ENCODE measurements at places on chromosomes 12 and 14.

GRCh38 chr12:112973011-112973735 is 5.1 kb upstream of the OAS2 start:
- no peak for DNase-seq

- no peak for DNase-seq
Observed at GRCh38 chr12:94481734-94482133, 22.1 kb upstream of the CEP83 start.

- no peak for DNase-seq
Observed at GRCh38 chr14:103112400-103113243, 10.6 kb upstream of the TNFAIP2 start.

GRCh38 chr14:96403409-96403808 is 11.5 kb downstream of the AK7 start:
- DNase-seq, result no peak

DNA sequence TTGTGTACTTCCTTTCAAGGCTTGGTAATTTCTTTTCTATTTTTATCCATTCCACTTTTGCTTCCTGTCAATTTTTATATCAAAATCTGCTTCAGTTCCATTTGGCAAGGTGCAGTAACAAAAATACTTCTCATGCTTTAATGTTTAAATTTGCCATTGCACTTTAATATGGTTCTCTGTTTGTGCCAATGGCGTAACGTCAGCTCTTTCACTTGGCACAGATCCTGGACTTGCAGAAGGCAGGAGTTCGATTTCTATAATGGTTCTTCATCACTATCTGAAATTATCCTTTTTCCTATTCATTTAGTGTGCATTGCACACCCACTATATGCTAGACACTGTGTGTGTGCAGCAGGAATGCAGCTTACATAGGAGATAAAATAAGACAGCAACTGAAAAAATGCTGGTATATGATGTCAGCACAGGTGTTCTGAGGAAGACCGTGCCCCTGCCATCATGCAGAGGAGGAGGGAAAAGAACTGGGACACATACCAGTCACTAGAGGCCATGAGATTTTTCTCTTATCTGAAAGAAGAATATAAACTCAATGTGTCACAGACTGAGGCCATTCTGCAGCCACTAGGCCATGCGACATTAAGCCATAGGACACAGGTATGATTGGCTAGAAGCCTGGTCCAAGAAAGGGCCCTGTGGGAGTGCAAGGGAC is 298.2 kb downstream of the RPAP3 start:
- DNase-seq, result no peak

- DNase-seq, result no peak
Observed at GRCh38 chr12:124416516-124417395, 121.9 kb downstream of the RFLNA start.

GRCh38 chr12:130398100-130398848 is 60.6 kb downstream of the PIWIL1 start:
- no peak for DNase-seq

- no peak for DNase-seq
Observed at GRCh38 chr14:98197933-98198332, 1074.1 kb downstream of the BCL11B start.

DNA sequence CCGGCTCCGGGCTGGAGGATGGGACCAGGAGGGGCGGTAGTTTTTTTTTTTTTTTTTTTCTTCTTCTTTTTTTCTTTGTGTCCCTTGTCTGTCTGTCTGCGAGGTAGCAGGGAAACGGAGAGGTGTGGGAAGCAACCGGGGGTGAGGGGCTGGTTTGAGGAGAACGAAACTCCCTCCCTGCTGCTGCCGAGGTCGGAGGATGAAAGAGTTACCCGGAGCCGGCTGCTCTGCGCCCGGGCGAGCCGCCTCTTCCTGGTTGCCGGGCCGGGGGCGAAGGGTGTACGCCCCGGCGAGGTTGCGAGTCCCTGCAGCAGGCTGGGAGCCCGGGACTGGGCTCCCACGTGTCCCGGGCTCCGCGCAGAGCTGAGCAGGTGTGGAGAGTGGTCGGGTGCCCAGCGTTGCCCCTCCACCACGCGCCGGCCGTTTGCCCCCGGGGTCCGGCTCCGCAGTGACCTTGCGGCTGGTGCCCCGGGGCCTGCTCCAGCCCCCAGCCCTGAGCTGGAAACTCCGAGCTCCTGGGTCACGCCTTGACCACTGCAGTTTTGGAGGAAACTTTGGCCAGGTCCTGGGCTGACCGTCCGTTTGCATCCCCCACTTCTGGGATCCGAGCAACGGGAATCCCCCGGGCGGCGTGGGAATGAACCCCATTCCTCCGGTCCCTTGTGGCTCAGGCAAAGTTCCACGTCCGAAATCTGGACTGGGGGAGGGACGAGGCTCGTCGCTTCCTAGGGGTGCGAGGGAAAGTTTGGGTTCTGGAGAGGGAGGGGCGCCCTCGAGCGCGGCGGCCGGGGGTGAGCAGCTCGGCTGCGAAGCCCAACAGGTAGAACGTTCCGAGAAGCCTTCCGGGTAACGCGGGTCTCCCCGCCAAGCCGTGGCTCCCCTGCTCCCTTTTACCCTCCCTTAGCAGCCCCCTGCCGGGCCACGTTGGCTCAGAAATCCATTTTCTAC is 1.3 kb downstream of the CHST11 start:
- DNase-seq, result no peak

DNA sequence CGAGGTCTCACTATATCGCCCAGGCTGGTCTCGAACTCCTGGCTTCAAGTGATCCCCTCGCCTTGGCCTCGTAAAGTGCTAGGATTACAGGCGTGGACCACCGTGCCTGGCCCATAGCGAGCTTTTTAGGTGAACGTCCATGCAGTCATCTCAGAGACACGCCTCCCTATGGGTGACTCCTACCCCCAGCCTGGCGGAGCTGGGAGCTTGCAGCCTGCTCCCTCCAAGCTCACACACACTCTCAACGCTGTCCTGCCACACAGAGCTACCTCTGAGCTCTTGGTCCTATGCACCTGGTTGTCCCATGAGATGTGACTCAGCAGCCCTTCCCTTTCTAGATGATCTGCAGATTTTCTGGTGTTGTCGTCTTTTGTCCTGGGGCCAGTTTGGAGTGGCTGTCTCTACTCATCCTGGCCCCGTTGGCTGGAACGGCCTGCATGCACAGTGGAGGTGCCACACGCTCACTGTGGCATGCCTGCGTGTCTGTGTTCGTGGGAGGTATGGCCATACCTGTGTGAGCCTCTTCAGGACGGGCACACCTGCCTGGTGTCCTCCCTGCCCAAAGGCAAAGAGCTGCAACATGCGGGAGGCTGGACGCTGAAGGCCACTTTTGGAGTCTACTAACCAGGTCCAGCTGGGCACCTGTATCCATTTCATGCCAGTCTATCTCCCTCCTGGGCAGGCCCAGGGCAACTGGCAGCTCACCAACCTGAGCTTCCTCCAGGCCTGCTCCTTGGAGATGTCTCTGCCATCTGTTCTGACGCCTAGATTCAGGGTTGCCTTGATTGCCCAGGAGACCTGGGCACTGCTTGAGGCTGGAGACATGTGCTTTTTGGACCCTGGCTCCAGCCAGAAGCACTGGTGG is 18.1 kb downstream of the CABP1 start:
- DNase-seq, result no peak

GRCh38 chr12:5022025-5022424 is 21.7 kb upstream of the KCNA5 start:
- no peak for DNase-seq

DNA sequence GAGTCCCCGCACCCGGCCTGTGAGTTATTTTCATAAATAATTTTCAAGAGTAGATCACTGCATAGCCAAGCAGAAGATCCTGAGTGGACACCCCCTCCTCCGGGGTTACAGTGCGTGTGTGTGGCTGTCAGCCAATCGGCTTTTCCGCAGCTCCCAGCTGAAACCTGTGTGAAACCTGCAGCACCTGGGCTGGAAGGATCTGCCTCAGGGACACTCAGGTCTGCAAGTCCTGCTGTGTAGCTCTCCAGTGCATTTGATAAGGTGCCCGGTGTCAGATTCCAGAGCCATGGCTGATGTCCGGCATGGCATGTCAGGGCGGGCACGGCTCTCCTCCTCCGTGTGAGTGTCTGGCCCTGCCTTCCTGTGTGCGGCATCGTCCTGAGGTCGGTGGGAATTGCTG is 124.8 kb downstream of the GLT1D1 start:
- no peak for DNase-seq

GRCh38 chr14:68394764-68395143 is 398.1 kb downstream of the ZFP36L1 start:
- no peak for DNase-seq

- no peak for DNase-seq
Observed at GRCh38 chr14:55077170-55078151, 26.0 kb downstream of the MAPK1IP1L start.

DNA sequence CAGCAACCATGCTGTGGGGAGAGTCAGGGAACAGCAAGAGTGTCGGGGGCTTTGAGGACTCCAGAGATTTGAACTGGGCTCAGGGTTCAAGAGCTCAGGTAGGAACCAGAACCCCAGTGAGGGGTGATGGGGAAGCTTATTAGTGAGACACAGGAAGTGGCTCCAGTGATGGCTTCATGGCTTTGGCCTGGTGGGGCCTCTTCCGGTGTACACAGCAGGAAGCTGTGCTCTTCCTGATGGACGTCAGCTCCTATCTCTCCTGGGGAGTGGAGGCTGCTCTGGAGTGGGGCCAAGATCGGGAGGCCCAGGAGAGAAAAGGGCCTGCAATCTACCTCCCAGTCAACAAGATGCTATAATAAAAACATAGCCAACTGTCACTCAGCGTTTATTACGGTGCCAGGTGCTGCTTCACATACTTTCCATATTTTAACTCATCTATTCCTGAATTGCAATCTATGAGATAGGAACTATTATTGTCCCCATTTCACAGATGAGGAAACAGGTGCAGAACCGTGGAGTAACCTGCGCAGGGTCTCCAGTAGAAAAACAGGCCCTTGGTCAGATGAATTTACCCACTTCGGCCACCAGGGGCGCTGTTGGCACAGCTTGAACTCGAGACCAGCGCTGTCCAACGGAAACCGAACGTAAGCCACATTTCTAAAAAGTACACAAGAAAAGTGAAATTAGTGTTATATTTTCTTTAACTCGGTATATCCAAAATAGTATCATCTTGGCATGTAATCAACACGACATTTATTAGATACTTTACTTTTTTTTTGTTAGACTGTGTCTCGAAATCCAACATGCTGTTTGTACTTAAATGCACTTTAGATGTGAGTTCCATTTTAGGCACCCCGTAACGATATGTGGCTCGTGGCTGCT is 63.6 kb upstream of the DLK1 start:
- DNase-seq, result no peak

DNA sequence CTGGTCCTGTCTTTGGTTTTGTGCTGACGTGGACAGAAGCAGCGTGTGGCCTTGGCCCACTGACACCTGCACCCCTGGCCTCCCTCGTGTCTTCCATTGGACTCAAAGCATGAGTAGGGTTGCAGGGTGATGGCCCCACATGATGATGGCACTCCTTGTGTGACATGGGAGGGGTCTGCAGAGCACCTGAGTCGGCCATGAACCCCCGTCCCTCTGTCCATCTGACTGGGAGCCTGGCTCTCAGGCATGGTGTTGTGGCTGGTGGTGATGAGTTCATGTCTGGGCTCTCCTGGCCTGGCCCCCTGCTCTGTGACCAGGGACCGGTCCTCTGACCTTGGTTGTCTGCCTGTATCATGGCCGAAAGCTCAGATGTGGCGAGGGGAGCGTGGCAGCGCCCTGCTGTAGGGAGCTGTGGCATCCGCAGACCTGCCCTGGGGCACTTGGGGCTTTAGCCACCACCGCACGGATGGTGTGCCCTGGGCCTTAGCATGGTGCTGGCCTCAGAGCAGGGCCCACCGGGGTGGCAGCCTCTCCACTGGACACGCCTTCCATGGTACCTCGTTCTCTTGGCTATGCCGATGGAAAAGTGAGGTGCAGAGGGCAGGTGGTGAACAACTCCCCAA is 16.7 kb downstream of the ULK1 start:
- DNase-seq, result no peak

GRCh38 chr14:53890611-53891101 is 66.0 kb downstream of the BMP4 start:
- no peak for DNase-seq

- peak; percentile 2 for DNase-seq
Observed at GRCh38 chr12:11014234-11014633, 8.2 kb downstream of the TAS2R19 start.

- no peak for DNase-seq
Observed at GRCh38 chr12:124487834-124488165, 79.6 kb downstream of the NCOR2 start.

DNA sequence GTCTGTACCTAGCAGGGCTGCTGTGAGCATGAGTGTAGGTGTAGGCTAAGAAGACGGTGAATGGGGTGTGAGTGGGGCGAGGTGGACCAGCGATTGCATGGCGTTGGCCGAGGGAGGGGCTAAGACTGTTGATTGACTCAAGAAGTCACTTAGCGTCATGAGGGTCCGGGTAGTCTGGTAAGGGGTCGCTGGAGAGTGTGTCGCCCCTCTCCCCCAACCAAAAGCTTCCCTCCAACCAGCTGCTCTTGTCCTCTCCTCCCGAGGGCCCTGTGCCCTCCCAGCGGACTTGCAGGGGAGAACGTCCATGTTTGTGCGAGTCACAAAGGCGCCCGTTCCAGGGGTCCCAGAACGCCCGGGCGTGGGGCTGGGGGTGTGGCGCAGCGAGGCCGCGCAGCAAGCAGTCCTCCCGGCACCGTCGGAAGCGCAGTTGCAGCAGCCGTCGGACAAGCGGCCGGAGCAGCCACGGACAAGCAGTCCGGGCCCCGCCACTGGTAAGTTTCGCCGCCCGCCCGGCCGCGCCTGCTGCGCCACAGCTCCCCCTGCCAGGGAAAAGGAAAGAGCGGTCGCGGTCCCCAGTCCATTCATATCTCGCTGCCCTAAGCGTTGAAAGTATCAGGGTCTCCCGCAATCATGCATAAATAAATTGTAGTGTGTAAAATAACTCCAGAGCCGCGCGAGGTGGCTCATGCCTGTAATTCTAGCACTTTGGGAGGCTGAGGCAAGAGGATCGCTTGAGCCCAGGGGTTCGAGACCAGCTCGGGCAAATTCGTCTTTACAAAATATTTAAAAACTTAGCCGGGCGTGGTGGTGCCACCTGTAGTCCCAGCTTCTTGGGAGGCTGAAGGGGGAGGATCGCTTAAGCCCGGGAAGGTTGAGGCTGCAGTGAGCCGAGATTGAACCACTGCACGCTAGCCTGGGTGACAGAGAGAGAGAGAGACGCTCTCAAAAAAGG is at the start of gene CCDC63:
Gene CCDC63, plus strand, starts transcription at position 373 of the 952 bp plus-strand sequence. CDS start 5,968 bp downstream, outside the sequence.
- no peak for DNase-seq

DNA sequence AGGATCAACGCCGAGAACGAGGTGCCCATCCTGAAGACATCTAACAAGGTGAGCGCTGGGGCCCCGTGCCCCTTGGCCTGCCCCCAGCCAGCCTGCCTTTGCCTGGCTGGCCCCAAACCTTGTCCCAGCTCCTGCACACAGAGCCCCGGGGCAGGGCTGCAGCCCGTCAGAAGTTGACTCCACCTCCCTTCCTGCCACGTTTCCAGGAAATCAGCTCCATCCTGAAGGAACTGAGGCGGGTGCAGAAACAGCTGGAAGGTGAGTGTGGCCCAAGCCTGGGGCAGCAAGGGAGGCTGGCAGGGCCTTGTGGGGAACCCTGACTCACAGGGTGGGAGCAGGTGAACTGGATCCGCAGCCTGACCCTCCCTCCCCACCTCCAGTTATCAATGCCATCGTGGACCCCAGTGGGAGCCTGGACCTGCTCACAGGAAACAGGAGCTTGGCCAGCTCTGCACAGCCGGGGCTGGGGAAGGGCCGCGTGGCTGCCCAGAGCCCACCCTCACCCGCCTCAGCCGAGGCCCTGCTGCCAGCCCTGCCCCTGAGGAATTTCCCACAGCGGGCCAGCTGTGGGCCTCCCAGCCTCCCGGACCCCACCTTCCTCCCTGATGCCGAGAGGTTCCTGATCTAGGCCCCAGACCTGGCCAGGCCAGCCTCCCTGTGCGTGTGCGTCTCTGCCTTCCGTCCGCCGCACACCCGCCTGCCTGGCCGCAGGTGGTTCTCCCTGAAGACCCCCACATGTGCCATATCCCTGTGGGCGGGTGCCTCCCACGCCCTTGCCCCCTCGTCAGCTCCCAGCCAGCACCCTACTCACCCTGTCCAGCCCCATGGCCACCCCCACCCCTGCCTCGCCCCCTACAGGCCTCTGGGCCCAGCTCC is 29.5 kb downstream of the CEP170B start:
- no peak for DNase-seq

All from non-pigmented ciliary epithelial cell (primary cell).